ENCODE measurements at places on chromosomes 3 and 15.

GRCh38 chr3:150069154-150069527, 98.4 kb upstream of the PFN2 start:
- DNase-seq: no peak

- DNase-seq: no peak
These were observed 35.9 kb upstream of the PTPN23 start for GRCh38 chr3:47344971-47345370.

- DNase-seq: no peak
These were observed 521.4 kb downstream of the ZNF385D start for GRCh38 chr3:21229426-21230135.

DNA sequence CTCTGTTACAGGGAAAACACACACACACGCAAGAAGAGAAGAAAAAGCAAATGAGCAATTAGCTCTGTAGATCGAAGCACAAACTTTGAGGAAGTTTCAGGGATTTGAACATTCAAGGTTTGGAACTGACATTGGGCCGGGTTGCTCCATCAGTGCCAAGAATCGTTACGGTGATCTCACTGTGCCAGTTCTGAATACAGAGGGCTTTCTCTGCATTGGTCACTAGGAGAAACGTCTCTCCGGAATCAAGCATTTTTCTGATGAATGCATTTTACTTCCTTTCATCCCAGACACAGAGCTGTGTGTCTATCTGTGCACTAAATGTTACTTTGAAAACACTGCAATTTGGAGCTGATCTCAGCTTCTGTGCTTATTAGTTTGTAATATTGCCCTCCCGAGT, 11.2 kb downstream of the HRH1 start:
- DNase-seq: no peak

- no peak for DNase-seq
These were observed 10.2 kb upstream of the GCSAM start for GRCh38 chr3:112143251-112143650.

- DNase-seq: no peak
These were observed 63.2 kb downstream of the PXYLP1 start for GRCh38 chr3:141294848-141295247.

DNA sequence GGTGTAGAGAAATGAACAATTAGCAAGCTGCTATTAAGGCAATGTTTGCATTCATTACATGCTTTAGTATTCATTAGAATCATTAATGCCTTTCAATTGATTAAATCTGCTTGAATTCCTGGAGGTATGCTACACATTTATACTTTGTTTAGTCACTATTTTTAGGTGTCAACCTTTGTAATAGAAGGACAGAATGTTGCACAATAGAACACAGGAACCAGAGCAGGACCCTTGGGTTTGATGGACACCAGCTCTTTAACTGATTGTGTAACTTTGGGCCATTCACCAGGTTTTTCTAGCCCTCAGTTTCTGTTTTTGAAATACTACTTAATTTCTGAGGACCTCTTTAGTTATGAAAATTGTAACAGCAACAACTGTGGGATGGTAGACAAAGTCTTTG, 317.6 kb upstream of the UMPS start:
- no peak for DNase-seq

- no peak for DNase-seq
These were observed 272.6 kb downstream of the SUCLG2 start for GRCh38 chr3:67381667-67382272.
